Stimulated activated CD4-positive, alpha-beta T cell treated with anti-CD3 and anti-CD28 coated beads, Interleukin-4, amount 100 ng/mL, for 24 hours (primary cell): ENCODE measurements at places on chromosomes 13 and 19.

DNA sequence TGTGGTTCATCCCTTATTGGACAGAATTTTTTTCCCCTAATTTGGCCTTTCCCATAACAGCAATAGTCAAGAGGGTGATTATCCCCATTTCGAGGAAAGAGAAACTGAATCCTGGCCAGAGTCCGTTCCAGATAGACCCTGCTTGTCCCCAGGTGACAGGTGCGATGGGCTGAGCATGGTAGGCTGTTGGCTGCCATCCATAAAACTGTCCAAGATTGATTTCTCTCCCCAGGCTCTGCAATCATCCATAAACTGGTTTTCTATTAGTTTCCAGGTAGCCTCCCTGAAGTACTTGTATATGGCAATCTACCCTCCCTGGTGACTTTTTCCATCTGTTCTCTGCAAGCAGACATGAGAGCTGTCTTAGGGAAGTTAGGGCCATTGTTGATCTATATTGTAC lies 25.4 kb downstream of the SERP2 start:
- DNase-seq: no peak

DNA sequence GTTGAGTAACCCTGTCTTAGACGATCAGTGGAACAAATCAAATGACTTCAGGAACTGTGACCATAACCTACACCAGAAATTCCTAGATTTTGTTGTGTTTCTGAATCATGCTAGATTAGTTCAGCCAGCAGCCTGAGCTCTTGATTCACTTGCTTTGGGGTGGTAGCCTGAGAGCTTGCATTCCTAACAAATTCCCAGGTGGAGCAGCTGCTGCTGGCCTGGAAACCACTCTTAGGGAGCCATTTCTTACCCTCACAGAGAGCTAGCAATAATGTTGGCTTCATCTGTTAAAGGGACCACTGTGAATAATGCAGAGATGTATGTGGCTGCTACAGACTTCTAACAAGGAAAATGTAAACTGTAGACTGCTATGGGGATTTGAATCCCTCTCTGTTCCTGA lies 388.1 kb upstream of the PRR20A start:
- no peak for DNase-seq

- DNase-seq: no peak
These were observed 185.3 kb downstream of the KCNRG start for GRCh38 chr13:50200569-50200968.

- no peak for DNase-seq
These were observed at the start of gene ACOD1 for GRCh38 chr13:76948149-76948548. ACOD1 (plus strand) TSS chr13:76948511; CDS start chr13:76948559, 48 bp downstream.

DNA sequence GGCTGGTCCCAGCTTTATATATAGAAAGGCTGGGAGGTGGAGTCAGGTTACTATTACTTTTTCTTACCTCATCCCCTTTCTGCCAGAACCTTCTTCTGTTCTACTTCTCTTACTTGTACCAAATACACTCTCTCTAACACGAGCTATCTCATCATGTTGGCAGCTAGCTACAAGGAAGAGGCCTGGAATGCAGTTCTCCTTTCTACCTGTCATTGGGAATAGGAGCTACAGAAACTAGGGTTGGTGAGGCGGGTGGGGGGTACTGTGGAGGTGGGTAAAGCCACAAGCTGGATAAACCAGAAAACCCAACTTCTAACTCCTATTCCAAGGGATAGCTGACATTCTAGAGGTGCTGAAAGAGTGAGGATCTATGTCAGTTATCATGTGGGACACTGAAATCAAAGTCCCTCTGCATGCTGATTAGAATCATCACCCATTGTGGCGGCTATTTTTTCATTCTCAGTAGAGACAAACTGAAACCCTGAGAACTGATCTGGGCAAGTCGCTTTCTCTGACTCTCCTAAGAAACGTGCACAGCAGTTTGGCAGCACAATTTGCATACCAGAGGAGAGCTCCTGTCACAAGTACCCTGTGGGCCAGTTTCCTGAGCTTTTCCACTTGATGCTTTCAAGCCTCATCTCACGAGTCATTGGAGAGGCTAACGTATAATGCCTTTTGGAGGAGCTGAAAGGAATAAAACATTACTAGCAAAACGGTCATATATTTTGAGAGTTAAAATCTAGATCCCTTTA lies 358.1 kb downstream of the ENOX1 start:
- DNase-seq: no peak

DNA sequence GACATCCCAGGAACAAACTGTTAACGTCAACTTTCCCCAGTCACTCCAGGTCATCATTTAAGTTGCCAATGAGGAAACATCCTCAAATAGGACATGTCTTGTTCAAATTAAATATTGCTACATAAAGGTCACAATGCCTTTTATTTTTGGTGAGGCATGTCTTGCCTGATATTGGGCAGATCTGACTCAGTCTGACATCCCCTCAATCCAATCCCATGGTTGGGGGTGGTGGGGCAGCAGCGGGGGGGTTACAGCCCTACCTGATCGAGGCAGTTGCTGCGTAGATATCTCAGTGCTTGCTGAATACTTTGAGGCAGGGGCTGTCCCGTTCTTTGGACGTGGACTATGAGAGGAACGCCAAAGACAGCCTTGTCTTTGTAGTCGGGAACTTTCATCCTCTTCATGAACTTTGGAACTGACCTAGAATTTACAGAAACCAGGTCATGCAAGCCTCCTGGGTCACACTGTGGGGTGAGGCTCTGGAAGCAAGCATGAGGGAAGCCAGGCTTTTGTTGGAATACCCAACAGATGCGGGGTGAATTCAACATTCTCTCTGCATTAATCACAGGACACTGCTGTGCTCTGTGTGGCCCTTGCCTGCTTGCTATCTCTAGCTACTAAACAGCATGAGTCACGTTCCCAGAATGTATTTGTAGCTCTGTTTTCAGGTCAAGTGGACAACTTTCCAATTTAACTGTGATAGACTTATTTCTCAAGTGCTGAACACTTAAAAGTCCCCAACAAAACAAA lies 109.8 kb downstream of the KL start:
- DNase-seq: no peak

GRCh38 chr13:44305917-44306370 lies 67.7 kb upstream of the SERP2 start:
- DNase-seq: no peak

GRCh38 chr19:7863157-7863970 lies 10.8 kb downstream of the PRR36 start:
- no peak for DNase-seq

DNA sequence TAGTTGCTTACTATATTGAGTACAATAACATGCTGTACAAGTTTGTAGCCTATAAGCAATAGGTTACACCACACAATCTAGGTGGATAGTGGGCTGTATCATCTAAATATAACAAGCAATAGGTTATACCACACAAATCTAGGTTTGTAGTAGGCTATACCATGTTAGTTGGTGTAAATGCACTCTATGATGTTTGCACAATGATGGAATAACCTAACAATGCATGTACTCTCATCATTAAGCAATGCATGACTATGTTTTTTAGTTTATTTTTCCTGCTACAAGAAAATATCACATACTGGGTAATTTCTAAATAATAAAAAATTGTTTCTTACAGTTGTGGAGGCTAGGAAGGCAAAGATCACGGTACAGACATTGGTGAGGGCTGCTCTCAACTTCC lies 262.5 kb downstream of the SLITRK6 start:
- no peak for DNase-seq

DNA sequence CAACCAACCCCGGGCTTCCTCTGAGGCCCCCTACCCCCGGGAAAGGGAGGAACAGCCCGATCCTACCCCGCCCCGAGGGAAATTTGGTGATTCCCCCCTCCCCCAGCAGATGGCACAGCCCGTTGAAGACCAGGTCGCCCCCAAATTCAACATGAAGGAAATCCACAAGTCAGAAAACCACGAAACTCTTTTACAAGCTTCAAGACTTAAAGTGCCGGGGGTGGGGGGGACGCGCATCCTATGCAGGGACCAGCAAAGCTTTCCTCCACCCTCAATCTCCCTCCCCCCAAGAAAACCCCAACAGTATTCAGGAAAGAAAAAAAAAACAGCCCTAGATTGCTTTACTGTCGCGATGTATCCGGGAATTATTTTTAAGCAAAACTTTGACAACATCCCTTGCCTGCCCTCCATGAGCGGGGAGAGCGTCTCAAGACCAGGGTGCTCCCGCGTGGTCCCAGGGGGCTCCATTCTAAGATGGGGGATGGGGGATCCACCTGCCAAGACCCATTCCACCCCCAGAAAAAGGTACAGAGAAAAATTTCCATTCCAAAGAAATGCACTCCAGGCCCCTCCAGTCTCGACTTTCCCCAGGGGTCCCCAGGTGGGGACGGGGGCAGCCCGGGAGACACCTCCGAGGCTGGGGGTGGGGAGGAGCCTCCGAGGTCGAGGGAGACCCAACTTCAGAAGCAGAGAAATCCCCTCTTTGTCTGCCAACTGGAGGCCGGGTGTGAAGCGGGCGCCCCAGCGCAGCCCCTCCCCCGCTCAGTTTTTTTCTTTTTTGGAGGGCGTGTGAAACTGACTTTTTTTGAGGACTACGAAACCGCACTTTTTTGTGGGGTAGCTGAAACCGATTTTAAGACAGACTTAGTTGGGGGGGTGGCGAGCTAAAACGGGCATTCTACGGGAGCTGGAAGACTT lies 1.5 kb downstream of the TCF3 start:
- DNase-seq: peak; percentile 60

DNA sequence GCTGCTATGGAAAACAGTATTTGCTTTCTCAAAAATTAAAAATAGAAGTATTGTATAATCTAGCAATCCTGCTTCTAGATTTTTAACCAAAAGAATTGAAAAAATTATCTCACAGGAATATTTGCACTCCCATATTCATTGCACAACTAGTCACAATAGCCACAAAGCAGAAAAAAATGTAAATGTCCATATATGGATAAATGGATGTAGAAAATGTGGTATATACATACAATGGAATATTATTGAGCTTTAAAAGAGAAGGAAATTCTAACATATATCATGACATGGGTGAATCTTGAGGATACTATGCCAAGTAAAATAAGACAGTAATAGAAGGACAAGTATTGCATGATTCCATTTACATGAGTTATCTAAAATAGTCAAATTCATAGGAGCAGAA lies 2753.0 kb downstream of the PCDH9 start:
- DNase-seq: no peak

GRCh38 chr19:6065685-6066374 lies 44.5 kb downstream of the RFX2 start:
- peak; percentile 51 for DNase-seq

GRCh38 chr19:30053558-30053957 lies 111.5 kb downstream of the URI1 start:
- DNase-seq: no peak

GRCh38 chr19:8392017-8392591 lies 1.9 kb downstream of the RAB11B start:
- DNase-seq: no peak

DNA sequence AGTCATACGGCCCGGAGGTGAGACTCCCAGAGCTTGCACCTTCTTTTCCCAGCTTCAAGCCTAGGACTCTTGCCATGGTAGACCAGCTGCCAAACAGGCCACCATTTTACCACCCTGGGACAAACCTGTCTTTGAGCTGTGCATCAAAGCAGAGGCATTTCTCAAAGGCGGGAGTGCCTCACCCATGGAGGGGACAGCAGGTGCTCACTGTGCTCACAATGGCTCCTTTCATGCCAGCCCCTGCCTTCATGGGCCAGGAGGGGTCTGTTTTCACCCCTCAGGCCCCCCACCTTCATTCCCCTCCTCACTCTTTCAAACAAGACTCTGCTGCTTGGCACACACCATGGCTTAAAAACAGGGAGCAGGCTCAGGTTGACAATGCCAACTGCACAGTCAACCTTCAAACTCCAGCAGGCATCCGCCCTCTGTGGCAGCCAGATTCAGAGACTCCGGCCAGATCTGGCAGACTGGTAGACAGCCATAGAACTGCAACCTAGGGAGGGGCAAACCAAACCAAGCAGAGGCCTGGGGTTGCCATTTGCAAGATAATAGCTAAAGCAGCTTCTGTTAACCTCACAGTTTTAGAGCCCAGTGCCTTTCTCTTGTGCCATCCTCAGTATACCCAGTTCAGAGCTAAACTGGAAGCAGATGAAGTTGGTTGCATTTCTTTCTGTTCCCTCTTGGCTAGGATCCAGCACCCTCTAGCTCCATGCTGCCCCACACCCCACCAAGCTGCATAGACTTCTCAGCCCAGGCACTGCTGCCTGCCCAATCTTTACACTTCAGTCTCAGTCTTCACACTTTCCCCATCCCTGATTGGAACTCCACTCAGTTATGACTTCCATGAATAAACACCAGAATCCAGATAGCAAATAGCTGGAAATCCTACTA lies 93.9 kb upstream of the SPATA13 start:
- DNase-seq: no peak

DNA sequence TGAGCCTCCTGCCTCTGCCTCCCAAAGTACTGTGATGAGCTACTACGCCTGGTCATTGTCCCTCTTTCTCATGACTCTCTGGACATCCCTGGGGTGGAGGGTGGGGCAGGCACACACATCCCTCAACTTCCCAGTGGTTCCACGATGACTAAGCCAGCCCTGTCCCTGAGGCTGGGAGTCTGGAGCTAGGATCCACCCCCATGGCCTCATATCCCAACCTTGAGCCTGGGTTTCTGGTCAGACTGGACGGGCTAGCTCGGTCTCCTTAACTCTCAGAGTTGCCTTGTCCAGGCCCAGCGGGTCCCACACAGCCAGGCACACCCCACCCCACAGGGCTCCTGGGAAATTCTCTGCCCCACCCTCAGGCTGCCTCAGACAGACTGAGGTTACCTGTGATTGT lies 19.6 kb downstream of the IER2 start:
- DNase-seq: no peak
